ENCODE measurements at places on chromosomes 12 and 14.

GRCh38 chr14:32469388-32470160 lies 140.5 kb downstream of the AKAP6 start:
- DNase-seq: no peak

DNA sequence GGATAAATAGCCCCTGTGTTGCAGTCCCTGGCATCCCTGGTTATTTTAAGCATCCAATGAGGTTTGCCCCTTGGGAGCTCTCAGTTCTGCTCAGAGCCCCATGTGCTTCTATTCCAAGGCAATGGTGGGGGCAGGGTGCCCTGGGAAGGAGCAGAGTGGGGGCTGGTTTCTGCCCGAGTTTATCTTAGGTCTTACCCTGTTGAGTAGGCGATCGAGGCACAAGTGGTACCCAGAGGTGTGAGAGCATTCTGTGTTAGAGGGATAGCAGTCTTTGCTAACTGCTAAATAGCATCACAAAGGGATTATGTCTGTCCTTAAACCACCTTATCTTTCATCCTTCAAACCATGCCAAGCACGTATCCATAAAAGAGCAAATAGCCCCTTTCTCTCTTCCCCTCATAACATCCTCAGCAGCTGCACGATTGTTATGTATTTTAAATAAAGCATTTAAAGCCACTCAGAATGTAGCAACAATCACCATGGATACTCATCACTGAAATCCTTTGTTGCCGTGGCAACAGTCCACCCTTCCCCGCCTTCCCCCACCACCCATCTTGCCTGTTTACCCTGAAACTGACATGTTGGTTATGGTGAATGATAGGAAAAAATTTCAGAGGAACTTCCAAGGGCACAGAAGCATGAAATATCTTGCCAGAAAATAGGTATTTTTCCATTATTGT lies 139.3 kb downstream of the PTPN11 start:
- no peak for DNase-seq

DNA sequence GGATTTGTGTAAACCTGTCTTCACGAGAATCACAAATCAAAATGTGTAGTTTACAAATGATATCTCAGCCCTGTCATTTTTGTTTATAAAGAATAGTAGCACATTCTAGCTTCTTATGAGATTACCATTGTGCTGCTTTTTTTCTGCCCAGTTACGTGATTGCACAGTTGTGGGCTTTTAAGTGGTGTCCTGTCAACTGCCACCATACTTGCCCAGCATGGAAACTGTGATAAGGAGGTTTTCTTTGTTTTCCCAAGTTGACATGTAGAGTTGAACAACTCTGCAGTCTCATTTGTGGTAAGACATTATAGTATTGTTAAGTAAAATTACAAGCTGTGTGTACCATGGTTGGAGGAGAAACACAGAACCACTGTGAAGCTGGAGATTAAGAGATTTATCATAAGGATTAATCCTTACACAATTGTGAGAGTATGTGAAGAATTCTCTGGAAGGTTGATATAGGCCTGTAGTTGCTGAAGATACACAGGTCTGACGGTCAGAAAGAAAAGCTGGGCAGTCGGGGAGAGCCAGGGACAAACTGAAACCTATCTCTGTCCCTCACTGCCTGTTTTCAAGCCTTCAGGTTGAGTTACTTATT lies 12.2 kb downstream of the CHURC1 start:
- DNase-seq: no peak

- no peak for DNase-seq
Observed at GRCh38 chr12:22056607-22057006, 10.6 kb downstream of the CMAS start.

DNA sequence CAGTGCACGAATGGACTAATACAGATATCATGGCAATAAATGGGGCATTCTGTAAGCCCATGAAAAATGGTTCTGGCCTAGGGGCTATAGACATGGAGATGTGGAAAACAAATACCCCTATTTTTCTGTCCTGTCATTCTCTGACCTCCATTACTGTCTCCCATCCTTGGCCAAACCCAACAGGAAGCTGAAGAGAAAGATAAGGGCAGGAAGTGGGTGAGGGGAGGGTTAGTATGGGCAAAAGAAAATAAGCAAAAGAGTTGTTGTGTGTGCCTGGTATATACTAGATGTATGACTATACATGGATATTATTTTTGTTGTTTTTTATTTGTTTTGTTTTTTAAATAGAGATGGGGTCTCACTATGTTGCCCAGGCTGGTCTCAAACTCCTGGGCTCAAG lies 339.3 kb downstream of the PCNX1 start:
- no peak for DNase-seq

DNA sequence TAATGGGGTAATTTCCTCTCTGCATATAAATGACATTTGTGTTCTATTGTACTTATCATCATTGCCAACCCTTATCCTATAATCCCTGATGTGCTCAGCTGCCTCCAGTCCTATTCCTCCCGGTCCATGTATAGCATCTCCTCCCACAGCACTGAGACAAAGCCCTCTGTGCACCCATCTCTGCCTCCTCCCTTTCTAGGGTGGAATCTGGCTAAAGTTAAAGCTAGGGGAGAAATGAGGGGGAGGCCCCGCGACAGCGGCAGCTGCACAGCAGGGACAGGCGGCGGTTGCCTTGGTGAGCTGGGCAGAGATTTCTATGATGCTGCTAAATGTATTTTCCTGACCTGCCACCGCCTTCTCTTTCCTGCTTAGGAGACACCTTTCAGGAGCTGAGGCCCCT lies 12.8 kb upstream of the ZDHHC22 start:
- no peak for DNase-seq

DNA sequence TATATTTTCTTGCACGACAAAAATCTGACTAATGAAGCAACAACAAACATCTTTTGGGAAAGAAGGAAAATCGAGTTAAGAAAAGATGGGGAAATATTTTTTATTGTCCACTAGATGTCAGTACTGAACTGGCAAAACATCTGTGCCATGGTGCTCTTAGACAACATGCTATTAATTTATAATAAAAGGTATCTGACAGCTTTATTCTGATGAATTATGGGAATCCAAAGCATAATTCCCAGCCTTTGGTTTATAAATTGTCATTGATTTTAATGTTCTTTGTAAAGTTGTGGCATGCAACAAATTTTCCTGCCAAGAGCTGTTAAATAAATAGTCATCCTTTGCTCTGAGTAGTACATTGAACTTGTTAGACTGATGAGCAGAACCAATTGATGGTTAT lies 231.2 kb downstream of the ETNK1 start:
- no peak for DNase-seq

DNA sequence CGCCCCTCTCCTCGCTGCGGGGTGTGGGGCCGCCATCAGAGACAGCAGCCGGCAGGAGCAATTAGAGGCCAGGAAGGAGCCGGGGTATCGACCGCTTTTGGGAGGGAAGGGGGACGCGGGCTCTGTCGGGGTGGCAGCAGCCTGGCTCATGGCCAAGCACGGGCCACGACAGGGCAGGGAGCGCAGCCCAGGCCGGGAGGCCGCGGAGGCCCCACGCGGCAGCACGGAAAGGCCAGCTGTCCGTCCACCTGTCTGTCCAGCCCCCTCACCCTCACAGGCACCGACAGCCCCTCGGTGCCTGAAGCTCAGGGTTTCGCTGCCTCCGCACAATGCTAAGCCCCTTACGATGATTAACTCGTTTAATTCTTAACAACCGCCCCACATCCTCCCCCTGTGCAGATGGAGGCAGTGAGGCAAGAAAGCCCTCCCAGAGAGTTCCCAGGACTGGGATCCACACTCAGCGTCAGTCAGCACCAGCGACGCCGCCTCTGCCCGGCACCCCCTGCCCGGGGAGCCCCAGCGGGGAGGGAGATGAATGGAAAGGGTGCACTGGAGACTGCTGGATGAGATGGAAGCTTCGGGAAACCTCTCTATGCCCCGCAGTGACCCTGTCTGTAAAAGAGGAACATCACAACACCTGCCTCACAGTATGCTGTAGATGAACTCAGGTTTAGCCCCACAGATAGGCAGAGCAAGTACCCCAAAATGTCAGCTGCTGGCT lies 23.7 kb downstream of the NCOR2 start:
- no peak for DNase-seq

GRCh38 chr14:50233166-50233950 lies 2.0 kb upstream of the SOS2 start:
- no peak for DNase-seq

DNA sequence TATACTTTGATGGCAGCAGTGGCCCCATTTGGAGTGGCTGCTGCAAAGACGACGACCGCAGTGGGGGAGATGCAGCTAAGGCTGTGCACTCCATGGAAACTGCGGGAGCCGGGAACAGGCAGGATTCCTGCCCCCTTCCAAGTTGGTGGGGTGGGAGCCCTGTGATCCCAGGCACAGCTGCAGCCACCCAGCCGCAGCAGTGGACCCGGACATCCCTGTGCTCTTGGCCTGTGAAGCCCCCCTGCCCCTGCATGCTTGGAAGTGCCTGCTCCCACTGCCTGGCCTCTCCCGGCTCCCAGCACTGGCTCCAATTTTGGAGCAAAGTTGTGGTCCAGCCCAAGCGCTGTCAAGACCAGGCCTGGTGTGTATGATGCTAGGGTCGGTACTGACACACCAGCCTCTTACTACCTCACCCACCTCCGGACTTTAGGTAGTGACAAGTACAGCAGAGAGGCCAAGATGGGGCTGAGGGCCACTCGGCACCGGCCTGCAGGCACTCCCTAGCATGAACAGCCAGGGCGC lies 502.8 kb upstream of the RPL10L start:
- DNase-seq: no peak

- DNase-seq: no peak
Observed at GRCh38 chr12:104526751-104527150, 70.0 kb downstream of the CHST11 start.

DNA sequence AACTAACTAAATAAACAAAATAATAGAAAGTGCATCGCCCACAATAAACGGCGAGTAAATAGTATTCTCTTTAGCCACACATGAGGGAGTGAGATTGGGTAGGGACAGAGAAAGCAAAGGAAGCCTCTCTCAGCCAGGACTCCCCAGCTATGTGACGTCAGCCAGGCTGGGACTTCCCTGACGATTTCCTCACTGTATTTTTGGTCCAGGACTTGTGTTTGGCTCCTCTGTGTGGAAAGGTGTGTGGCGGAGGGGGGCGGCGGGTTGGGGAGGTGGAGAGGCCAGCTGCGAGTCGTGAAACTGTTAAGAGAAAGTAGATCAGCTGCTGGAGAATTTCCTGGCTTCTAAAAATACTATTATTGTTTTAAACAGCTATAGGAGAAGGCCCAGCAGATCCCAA lies 1124.6 kb downstream of the AACS start:
- DNase-seq: no peak

- no peak for DNase-seq
Observed at GRCh38 chr14:36751920-36752319, 90.3 kb downstream of the PAX9 start.

DNA sequence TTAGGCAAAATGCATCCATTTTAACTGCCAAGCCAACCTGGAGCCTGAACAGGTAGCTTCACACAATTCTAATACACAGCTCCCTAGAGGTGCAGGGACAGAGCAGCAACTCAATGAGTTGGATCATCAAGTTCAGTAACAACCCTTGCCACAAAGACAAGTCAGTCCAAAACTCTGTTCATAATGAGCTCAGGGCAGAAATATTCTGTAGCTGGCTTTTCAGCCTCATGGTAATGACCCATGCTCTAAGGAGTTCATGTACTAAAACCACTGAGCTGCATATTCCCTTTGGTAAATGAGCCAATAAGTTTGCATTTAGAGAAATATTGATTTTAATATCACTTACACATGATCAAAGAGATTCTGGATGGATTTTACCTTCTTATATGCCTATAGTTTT lies 316.1 kb downstream of the SEC23A start:
- DNase-seq: no peak

DNA sequence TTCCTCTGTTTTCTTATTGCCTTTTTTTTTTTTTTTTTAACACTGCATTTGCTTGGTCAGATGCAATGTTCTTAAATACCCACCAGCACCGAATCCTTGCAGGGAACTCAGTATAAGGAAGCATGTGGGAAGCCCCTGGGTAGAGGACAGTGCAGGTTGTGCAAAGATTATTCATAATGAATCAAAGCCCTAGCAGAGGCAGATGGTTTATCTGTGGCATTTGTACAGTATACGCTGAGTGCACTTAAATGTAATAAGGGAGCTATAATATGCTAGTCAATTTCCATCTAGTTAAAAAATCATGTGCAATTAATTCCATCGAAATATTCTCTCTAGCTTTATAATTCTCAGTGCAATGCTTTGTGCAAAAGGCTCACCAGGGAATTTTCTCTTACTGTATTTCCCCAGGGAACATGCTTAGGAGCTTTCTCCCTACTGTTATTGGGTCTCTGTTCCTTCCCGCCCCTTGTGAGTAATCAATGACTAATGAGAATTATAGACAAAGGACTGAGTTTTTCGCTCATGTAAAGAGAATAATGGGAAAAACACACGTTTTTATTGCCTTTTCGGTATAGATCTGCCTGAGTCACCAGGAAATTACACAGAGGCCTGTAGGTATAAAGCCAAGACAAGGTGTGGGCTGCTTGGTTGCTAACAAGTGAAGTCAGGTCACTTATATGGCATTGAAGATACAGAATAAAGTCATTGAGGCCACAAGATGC lies 1214.3 kb upstream of the TMEM132C start:
- DNase-seq: no peak

- DNase-seq: no peak
Observed at GRCh38 chr12:6165395-6165794, 34.8 kb upstream of the CD9 start.

DNA sequence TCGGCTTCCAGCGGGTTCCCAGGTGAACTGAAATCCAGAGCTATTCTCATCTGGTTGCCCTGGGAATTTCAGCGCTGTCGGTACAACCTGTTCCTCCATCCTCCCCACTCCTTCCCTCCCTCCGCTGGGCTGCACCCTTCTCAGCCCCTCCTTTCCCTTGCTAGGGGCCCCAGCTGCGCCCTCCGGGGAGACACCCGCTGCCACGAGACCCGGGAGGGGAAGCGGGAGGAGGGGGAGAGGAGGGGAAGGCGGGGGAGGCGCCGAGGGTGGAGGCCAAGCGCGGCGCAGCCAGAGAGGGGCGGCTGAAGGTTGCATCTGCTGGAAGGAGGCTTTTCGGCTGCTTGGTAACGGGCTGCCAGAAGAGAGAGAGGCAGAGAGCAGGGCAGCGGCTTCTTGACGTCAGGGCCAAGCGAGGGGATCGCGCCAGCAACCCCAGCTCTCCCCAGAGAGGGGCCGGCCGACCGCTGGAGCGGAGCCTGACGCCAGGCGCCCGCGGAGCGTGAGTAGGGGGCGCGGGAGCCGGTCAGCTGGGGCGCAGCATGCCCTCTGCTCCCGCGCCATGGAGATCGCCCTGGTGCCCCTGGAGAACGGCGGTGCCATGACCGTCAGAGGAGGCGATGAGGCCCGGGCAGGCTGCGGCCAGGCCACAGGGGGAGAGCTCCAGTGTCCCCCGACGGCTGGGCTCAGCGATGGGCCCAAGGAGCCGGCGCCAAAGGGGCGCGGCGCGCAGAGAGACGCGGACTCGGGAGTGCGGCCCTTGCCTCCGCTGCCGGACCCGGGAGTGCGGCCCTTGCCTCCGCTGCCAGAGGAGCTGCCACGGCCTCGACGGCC lies at the start of gene KCNA5:
TSS of gene KCNA5 (plus strand) at position 291 of the 831 bp plus-strand sequence. CDS start at position 560, 269 bp downstream.
- DNase-seq: no peak

- DNase-seq: no peak
Observed at GRCh38 chr12:50257236-50258166, 25.8 kb downstream of the LIMA1 start.

GRCh38 chr12:89540586-89540985 lies 14.7 kb upstream of the POC1B start:
- DNase-seq: no peak
